ENCODE measurements at places on chromosomes 3 and 15. TPM values are rescaled to one million over a fixed set of nuclear protein-coding genes. Genes with fewer than 3 reads are reported as not detected.

GRCh38 chr3:112531358-112531781, 30.4 kb downstream of the ATG3 start:
- no peak for DNase-seq

The OXTR gene
- not detected for total RNA-seq

DNA sequence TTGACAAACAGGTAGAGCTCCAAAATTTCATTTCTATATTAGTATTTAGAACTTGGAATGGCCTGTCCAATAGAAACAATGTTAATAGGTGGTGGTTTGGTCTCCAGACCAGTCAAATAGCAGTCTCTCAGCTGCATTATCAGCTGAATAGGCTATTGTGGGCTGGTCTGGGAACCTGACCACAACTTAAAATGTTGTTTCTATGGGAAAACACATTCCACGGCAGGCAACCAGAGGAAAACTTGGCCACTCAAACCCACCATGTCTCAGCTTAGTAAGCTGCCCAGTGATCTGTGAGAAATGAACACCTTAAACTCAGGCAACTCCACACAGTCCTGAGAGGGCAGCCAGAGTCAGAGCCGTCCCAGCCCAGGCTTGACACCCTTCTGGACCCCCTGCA, 20.4 kb downstream of the FBN1 start:
- DNase-seq = no peak

The AGBL1 gene
- total RNA-seq = not detected

The CFAP92 gene
- 0.60 TPM for total RNA-seq

DNA sequence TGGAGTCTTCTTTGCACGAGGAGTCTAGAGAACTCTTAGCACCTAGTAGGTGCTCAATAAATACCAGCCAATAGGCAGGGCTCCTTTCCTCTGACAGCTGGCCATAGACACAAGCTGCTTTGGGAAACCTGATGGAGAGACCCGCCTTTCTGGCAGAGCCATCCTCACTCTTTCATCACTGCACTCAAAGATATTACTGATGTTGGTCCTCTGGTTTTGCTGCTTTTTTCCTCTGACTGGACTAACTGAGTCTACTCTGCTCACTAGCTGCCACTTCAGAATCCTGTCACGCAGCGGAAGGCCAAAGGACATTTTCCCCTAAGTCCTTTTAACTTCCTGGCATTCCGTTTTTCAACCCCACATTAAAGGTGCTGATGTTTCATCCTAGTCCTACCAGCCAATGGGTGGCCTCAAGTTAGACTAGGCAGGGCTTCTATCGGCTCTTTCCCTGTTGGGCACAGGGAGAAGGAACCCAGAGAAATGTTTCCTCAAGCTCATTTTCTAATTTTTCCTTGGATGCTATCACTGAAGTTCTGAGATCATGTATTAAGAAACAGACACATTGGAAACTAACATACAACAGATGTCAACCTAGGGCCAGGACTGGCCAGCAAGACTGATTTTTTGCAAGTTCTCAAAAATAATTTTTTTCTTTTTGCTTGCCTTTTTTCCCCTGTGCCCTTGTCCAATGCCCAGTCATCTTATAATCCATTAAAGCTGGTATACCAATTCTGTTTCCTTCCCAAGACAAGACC, 132.8 kb upstream of the ICE2 start:
- DNase-seq = no peak

DNA sequence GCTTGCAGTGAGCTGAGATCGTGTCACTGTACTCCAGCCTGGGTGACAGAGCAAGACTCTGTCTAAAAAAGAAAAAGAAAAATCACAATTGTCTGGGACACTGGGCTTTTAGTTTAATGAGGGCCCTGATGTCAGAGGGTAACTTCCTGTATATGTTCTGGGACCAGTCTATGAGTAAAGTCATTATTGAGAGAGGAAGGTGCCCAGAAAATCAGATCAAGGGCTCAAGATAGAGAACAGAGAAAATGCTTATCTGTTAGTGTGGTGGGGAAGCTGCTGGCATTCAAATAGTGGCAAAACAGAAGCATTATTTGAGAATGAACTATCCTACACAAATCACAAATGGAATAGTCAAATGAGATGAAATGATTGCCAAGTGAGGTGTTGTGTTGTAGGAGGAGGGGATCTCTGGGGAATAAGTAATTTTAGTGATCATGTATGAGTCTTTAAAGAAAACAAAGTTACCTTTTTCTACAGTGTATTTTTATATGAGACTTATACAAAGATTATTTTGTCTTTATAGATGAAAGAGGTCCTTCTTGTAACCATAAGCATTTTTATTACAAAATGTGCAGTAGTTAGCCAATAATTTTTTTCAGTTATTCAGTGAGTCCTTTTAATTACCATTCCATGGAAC, 13.4 kb downstream of the ARIH2 start:
- no peak for DNase-seq

DNA sequence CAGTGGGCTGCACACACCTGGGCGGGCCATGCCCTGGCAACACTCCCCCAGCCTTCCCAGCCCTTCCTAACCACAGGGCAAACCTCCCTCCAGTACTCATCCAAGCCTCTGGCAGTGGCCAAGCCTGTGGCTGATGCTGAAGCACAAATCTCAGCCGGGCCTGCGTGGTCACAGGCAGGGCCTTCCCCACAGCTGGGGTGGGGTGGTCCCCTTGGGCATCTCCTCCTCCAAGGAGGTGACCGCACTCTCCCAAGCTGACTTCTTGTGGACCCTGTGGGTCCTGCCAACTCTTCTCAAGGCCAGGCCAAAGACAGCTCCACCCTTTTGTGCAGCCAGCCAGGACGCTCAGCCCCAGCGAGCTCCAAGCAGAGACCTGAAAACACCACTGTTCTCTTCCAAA, 21.4 kb downstream of the GRAMD2A start:
- DNase-seq = no peak

DNA sequence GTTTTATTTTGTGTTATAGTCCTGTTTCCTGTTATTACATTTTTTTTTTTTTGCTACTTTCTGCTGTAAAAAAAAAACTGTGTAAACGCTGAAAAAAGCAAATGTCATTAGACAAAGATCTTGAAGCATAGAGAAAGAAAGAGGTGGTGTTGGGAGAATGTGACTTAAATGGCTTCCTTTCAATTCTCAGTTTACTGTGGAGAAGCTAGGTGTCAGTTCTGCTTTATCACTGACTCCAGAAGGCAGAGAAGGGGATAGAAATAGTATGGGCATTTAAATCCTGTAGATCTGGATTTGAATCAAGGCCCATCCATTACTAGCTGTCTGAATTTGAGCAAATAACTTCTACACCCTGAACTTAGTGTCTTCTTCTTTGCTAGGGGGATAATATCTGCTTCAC, 23.0 kb downstream of the PPM1L start:
- DNase-seq = no peak

- DNase-seq = no peak
Observed at GRCh38 chr3:143100451-143100850, 19.1 kb upstream of the CHST2 start.

The FEZF2 gene
- total RNA-seq = not detected

- no peak for DNase-seq
Observed at GRCh38 chr3:18394384-18394995, 30.6 kb downstream of the SATB1 start.

DNA sequence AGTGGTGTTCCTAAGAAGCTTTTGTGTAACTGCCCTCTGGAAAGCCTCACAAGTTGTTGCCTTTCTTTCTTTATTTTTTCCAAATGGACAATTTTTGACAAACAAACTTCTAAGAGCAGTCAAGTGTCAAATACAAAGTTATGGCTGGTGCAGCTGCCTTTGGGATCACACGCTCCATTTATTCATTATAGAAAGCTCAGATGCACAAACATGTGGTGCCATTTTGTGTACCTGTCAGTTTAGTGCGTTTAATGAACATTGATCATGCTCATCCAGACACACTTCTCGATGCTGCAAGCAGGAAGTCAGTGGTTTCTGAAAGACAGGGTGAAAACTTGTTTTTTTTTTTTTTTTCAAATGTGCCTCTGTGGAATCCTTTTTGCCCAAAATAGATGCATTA, 324.5 kb downstream of the CNTN4 start:
- DNase-seq = no peak

The VEPH1 gene
- total RNA-seq = not detected

GRCh38 chr15:78149805-78150751, 916 bp downstream of the IDH3A start:
- DNase-seq = no peak

GRCh38 chr15:68252925-68253534, 23.5 kb upstream of the CLN6 start:
- peak; percentile 33 for DNase-seq

DNA sequence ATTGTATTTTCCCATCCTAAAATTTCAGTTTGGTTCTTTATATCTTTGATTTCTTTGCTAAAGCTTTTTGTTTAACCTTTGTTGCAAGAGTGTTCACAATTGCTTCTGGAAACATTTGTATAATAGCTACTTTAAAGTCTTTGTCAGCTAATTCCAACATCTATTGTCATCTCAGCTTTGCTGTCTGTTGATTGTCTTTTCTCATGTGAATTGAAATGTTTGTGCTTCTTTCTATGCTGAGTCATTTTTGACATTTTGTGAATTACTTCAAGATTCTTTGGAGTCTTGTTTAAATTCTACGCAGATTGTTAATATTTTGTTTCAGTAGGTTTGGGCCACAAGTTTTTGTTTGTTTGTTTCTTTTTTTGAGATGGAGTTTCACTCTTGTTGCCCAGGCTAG, 73.2 kb downstream of the SUCNR1 start:
- no peak for DNase-seq

- DNase-seq = no peak
Observed at GRCh38 chr3:69612791-69613190, 126.5 kb upstream of the MITF start.

The NTRK3 gene
- not detected for total RNA-seq

The RETNLB gene
- total RNA-seq = not detected

The ZNF717 gene
- 4.4 TPM for total RNA-seq

Measured in CD8-positive, alpha-beta T cell (primary cell).